ENCODE measurements at places on chromosomes 12 and 14.

DNA sequence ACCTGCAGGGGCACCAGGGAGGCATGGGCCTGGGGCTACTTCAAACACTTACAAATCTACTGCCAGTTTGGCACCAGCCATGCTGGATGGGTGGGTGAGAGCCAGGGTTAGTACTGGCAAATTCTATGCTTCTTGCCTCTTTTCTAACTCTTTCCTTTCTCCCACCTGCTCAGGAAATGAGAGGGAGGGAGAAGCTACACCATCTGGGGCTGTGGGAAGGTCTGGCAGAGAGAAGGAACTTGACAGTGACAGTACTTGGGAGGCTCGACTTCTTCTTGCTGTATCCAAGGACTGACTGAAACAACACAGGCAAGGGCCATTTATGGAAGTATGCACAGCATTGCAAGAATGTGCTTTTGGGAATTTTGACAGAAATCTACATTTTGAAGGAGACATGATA lies 149.6 kb upstream of the DYRK2 start:
- no peak for DNase-seq

- no peak for DNase-seq
Measured at GRCh38 chr12:46983959-46984841, 95.2 kb upstream of the PCED1B start.

GRCh38 chr12:123787466-123787865 lies 25.4 kb downstream of the DNAH10 start:
- DNase-seq, result no peak

DNA sequence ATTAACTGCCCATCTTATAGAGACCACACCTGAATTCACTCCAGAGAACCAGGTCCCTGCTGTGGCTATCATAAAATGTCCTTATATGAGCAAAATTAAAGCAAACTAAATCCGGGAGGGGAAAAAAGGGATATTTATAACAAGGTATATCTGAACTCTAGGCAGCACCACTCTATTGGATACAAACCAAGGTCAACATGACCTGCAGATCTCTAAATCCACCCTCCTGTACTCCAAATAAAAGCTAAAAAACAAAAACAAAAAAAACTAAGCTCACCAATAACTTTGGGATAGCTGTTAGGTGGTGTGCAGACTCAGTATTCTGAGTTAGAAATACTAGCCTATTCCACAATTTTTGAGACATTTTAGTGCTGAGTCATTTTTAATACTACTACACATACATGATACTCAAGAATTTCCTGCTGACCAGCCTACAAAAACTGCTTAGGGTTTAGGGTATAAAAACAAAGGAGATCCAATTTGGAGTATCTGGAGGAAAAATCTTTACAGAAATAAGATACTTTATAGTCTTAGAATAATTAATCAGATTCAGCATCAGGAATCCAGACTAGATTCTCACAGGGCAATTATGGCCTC lies 46.6 kb upstream of the LTBP2 start:
- DNase-seq, result no peak

DNA sequence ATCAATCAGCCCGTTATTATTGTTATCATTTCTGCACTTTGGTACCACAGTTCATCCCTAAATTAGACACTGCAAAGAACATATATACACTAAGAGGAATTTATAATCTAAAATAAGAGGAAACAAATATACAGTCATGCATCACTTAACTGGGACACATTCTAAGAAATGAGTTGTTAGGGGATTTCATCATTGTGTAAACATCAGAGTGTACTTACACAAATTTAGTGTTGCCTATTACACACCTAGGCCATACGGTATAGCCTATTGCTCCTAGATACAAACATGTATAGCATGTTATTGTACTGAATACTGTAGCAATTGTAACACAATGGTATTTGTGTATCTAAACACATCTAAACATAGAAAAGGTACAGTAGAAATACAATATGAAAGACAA lies 190.5 kb downstream of the BMP4 start:
- no peak for DNase-seq

GRCh38 chr14:76701436-76701835 lies 59.8 kb upstream of the VASH1 start:
- DNase-seq, result no peak

- no peak for DNase-seq
Measured at GRCh38 chr12:2764398-2764797, 30.4 kb upstream of the FKBP4 start.

DNA sequence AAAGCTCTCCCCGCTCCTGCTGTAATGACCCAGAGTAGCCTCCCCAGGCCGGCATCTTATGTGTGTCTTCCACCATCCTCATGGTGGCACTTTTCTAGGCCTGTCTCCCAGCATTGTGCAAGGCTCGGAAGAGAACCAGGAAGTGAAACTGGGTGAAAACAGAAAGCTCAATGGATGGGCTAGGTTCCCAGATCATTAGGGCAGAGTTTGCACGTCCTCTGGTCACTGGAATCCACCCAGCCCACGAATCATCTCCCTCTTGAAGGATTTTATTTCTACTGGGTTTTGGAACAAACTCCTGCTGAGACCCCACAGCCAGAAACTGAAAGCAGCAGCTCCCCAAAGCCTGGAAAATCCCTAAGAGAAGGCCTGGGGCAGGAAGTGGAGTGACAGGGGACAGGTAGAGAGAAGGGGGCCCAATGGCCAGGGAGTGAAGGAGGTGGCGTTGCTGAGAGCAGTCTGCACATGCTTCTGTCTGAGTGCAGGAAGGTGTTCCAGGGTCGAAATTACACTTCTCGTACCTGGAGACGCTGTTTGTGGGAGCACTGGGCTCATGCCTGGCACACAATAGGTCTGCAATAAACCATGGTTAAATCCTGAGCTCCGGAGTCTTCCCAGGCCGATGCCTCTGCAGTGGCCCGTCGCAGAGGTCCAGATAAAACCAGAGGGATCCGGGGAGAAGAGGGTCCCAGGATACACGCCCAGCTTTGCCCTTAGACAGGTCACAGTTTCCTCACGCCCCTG lies 15.6 kb downstream of the ACVRL1 start:
- no peak for DNase-seq

- DNase-seq, result peak; percentile 32
Measured at GRCh38 chr12:50070314-50071060, 13.1 kb downstream of the ASIC1 start.

DNA sequence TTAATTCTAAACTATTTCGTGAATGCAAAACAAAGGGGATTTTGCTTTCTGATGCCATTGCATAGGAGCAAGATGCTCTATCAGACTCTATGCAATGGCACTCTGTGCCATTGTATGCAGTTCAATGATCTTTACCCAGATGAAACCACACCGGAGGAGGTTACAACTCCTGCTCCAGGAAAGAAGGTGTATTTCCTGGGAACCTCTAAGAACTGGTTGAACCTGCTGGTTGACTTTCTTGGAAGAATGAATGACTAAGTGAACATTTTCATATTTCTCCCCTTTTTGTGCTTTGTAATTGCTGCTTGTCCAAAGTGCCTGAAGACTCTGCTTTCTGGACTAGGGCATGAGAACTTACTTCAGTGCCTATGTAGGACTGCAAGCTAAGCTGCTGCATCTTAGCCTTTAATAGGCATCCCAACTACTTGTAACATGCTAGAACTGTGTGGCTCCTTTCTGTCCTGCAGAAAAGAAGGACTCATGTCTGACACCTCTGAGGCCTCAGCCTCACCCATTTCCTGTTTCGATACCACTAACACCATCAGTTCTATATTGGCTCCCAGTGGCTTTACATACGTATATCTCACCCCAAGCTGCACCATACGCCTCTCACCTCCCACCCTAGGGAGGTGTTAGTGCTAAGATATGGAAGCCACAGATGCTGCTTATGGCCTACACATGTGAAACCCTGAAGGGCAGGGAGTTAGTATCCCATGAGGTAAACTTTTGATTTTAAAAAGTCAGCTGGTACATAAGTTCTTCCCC lies 193.5 kb upstream of the CNOT2 start:
- no peak for DNase-seq

All from T-helper 1 cell (primary cell).